ENCODE measurements at places on chromosomes 7 and 10. TPM values are rescaled to one million over a fixed set of nuclear protein-coding genes. Genes with fewer than 3 reads are reported as not detected.

The VOPP1 gene
- total RNA-seq, result 97.9 TPM

The TPST1 gene
- 6.9 TPM for total RNA-seq

The TDRD1 gene
- not detected for total RNA-seq

The EBLN1 gene
- total RNA-seq, result not detected

The NKX1-2 gene
- total RNA-seq, result 0.03 TPM

The FAM25C gene
- 0.98 TPM for total RNA-seq

The ZP3 gene
- total RNA-seq, result 14.0 TPM

The CDHR3 gene
- total RNA-seq, result 4.0 TPM

The CLRN3 gene
- not detected for total RNA-seq

The CLCN1 gene
- total RNA-seq, result not detected

The RTKN2 gene
- total RNA-seq, result 0.89 TPM

The AKR1E2 gene
- 6.3 TPM for total RNA-seq

The CFAP46 gene
- 1.4 TPM for total RNA-seq

The PNLIPRP2 gene
- not detected for total RNA-seq

The CALML5 gene
- not detected for total RNA-seq

The CYP26C1 gene
- not detected for total RNA-seq

The HSPA14 gene
- 44.9 TPM for total RNA-seq

The CTAGE15 gene
- not detected for total RNA-seq

The IRF5 gene
- total RNA-seq, result 17.8 TPM

The SDK1 gene
- total RNA-seq, result 0.37 TPM

The CHRM2 gene
- not detected for total RNA-seq

The TRIM50 gene
- total RNA-seq, result not detected

The PROSER2 gene
- total RNA-seq, result 44.3 TPM

The RP9 gene
- total RNA-seq, result 37.1 TPM

The SLC13A4 gene
- total RNA-seq, result not detected

The SPDYE5 gene
- total RNA-seq, result not detected

The CALY gene
- 0.45 TPM for total RNA-seq

The AKR1C4 gene
- 0.30 TPM for total RNA-seq

The CAMK2B gene
- total RNA-seq, result 0.12 TPM

The RPEL1 gene
- total RNA-seq, result not detected

The MRLN gene
- total RNA-seq, result not detected

The THSD7A gene
- 2.4 TPM for total RNA-seq

The ZNF804B gene
- total RNA-seq, result not detected

The FAM25A gene
- 0.52 TPM for total RNA-seq

The CTNNA3 gene
- not detected for total RNA-seq

The SSC4D gene
- 1.4 TPM for total RNA-seq

The PON1 gene
- 1.3 TPM for total RNA-seq

The NME8 gene
- total RNA-seq, result not detected

The HOXA1 gene
- 3.0 TPM for total RNA-seq

The NEURL1 gene
- 0.75 TPM for total RNA-seq

The RNLS gene
- 8.0 TPM for total RNA-seq

The RBP4 gene
- total RNA-seq, result 5.0 TPM
